Lower lobe of right lung (tissue), 2 donors: ENCODE measurements at places on chromosomes 12 and 14. TPM values are rescaled to one million over a fixed set of nuclear protein-coding genes. Genes with fewer than 3 reads are reported as not detected.

DNA sequence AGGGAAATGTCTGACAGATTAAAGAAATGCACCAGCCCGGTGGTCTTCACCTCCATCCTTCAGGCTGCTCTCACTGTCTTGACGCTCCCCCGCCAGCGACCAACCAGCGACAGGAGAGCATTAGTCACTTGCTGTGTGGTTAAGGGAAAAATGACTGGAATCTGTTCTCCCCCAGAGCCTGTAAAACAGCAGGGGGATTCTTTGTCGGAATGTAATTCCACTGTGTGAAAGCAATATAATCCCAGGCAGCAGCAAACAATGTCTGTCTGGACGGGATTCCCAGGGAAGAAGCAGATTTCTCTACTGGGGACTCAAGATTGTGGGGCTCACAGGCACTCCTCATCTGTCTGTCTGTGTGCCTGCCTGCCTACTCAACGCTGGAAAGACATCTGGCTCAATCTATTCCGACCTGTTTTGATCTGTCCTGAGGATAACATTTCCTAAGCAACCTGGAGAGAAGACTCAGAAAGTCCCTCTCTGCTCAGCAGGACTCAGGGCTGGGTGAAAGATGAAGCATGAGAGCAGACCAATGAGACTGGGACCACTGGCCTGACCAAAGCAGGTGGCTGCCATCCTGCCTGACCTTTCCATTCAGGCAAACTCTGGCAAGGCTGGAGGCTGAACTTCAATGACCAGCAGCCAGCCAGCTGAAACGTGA lies 54.6 kb downstream of the NUAK1 start:
- H3K27me3 ChIP-seq, result peaks cover 3% of the 10 kb centered on the region
- no peak for DNase-seq
- H3K36me3 ChIP-seq, result no peaks in the 10 kb centered on the region

GRCh38 chr12:118290130-118290529 lies 82.6 kb downstream of the TAOK3 start:
- H3K27ac ChIP-seq, result no peak overlapping the region
- DNase-seq, result no peak
- H3K4me1 ChIP-seq, result no peaks in the 10 kb centered on the region
- H3K27me3 ChIP-seq, result no peaks in the 10 kb centered on the region
- H3K36me3 ChIP-seq, result peaks cover 10% of the 10 kb centered on the region
- H3K4me3 ChIP-seq, result no peak overlapping the region

DNA sequence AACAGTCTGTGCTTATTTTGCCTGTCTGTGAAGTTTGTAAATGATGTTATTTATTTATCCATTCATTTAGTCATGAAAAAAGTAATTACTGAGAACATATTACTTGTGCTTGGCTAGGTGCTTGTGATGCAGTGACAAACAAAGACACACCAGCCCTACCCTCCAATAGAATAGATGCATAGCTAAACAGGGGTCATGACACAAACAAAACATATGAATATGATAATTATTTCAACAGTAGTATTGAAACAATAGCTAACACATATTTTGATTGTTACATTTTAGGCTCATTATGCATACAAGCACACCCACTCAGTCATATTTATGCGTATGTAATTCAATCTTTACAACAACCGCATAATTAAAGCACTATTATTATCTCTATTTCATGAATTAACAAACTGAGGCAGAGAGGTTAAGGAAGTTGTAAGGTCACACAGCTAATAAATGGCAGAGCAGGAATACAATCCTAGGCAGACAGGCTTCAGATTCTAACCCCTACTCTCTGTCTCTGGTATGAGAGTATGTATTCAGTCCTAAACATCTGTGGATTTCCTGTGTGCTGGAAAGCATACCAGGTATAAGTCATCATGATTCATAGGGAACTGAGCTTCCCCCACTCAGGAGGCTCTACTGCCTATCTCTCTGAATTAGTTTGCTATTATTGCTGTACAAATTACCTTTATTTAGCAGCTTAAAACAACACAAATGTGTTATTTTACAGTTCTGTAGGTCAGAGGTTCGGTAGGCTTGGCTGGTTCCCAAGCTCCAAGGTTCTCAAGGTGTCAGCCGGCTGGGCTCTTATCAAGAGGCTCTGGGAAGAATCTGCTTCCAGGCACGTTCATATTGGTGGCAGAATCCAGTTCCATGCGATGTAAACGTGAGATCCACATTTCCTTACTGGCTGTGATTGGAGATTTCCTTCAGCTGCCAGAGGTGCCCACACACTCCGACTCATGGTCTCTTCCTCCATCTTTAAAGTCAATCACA lies 509.4 kb downstream of the GALC start:
- H3K4me3 ChIP-seq, result no peak overlapping the region
- H3K4me1 ChIP-seq, result no peaks in the 10 kb centered on the region
- DNase-seq, result no peak
- no peaks in the 10 kb centered on the region for H3K27me3 ChIP-seq

DNA sequence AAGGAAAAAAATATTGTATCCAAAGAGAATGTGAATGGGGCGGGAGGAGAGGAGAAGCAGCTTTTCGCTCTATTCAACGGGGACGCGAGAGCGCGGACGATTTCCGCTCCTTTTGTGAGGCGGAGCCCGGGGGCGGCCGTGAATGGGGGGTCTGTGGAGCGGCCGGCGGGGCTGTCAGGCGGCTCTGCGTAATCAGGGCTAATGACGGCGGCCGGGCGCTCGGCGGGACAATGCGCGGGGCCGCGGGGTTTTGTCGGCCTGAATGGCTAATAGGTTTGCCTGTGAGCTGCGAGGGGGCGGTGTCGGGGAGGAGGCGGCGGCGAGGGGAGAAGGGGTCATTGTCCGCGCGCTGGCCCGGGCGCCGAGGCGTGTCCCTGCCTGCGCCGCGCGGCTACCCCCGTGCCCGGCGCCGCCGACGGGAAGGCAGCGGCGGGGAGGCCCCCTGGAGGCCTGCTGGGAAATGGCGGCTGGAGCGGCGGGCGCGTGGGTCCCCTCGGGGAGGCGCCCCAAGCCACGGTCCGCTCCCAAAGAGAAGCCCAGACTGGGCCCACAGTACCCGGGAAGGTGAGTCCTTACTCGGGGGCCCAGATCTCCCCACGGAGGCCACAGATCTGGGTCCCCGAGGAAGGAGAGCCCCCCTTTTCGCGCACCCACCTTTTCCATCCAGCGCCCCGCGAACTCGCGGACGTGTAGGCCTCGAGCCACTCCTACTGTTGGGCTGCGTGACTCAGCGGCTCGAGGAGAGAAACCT lies 6.0 kb downstream of the SIX6 start:
- H3K4me3 ChIP-seq, result peak overlapping the region; percentile 41
- H3K27ac ChIP-seq, result no peak overlapping the region

DNA sequence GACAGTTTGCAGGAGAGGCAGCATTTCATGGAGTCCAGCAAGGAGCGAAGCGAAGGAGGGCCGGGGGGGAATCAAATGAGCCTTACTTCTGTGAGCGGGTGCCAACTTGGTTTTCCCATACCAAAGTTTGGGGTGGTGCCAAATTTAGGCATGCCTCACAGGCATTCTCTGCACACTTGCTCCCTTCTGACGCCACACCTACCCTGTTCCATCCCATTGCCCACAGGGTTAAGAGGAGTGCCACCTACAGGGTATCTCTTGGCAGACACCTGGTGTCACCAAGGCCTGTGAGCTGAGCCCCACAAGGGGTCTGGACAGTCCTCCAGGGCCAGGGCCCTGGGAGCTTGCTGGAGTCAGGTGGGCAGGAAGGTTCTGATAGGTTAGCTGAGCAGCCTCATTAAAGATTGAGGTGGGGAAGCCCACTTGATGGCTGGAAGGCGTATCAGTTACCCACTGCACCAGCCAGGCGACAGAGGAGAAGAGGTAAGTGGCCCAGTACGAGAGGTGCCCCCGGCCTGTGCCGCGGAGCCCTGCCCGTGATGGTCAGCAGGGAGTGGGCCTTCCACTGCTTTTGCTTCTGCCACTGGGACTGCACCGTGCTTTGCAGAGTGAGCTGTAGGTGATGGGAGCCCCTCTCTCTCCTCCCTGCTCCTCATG lies 45.2 kb downstream of the DEGS2 start:
- no peaks in the 10 kb centered on the region for H3K4me1 ChIP-seq
- H3K36me3 ChIP-seq, result peaks cover 21% of the 10 kb centered on the region
- no peak overlapping the region for H3K27ac ChIP-seq
- H3K27me3 ChIP-seq, result no peaks in the 10 kb centered on the region
- H3K4me3 ChIP-seq, result no peak overlapping the region
- DNase-seq, result no peak

The GNG2 gene
- 23.8 TPM for total RNA-seq

The INSM2 gene
- total RNA-seq, result not detected

The KLRC3 gene
- not detected for total RNA-seq

The PTMS gene
- total RNA-seq, result 267 TPM

The MANSC4 gene
- not detected for total RNA-seq
